ENCODE measurements at places on chromosomes 1 and 21. TPM values are rescaled to one million over a fixed set of nuclear protein-coding genes. Genes with fewer than 3 reads are reported as not detected.
A peak's percentile ranks its signal among the peaks of the same experiment; 100 is the strongest.

DNA sequence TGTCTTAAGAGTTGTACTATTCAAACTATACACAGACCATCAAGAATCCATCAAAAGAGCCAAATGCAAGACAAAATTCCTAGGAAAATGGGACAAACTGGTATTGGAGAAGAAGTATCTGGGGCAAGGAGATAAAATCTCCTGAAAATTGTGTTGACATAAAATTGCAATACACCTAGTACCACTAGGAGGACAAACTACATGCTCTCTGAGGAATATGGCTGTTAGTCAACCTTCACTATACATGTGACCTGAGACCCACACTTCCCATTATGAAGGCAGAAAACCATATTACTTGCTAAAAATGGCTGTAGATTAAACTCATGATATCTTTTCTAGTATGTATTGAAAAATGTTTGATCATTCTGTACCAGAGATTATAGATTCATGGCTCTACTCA is 30.0 kb downstream of the IRF2BP2 start:
- DNase-seq = peak; percentile 28

Gene DPH5
- 9.5 TPM for total RNA-seq

DNA sequence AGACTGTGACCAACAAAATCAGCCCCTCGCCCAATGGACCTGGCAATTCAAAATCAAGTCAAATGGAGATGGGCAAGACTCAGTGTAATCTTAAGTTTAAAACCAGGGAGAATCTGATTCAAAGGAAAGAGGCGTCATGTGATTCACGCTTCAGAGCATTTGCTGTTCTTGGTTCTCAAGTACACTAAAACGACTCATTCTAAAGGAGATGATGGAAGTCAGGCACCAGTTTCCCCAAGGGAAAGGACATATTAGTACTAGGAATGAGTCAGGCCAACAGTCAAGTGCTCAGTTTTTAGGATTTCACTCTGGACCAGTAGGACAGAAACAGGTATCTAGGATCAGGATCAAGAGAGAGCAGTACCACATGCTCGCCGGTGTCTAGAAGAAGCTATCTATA is 429.6 kb downstream of the PLPP3 start:
- DNase-seq = no peak

GRCh38 chr1:60634106-60634505 is 448.3 kb upstream of the NFIA start:
- DNase-seq = no peak

- no peak for DNase-seq
Observed at GRCh38 chr1:14602136-14602535, 3.7 kb downstream of the KAZN start.

Gene SZT2
- 17.5 TPM for total RNA-seq

Gene FHAD1
- total RNA-seq = 0.15 TPM

Gene PLCH2
- 3.1 TPM for total RNA-seq

Gene ZNF697
- 1.8 TPM for total RNA-seq

DNA sequence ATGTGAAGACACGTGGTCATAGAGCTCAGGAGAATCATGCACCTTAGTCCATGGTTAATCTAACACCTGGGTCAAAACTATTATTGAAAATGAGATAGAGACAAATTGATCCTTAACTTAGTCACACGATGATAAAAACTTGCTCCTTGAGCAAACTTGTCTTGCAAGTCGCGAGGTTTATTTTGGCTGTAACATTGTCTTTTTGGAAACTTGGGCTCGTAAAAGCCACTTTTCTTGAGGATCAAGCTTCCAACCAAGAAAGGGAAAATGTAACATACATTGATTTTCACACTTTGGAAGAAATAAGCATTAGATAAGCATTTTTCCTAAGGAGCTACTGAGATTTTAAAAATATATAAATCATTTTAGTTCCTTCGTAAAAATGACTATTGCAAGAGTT is 19.9 kb upstream of the CENPF start:
- DNase-seq = no peak

DNA sequence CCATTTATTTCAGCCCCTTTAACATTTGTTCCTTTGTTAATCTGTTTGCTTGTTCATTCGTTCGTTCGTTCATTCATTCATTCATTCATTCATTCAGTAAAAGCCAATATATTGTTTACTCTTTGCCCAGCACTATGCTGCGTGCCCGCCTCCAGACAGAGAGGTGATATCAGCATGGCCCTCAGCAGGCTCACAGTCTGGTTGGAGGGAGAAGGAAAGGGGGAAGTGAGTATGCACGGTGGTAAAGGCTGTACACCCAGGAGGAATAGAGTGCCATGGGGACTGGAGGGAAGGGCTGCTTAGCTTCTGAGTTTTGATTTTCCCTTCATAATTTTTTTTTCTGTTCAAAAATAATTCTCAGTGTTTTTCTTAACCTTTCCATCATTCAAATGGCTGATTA is 144.7 kb downstream of the NOS1AP start:
- no peak for DNase-seq

Gene CHIT1
- total RNA-seq = not detected

GRCh38 chr1:51433269-51433971 is 85.6 kb downstream of the EPS15 start:
- DNase-seq = peak; percentile 16

DNA sequence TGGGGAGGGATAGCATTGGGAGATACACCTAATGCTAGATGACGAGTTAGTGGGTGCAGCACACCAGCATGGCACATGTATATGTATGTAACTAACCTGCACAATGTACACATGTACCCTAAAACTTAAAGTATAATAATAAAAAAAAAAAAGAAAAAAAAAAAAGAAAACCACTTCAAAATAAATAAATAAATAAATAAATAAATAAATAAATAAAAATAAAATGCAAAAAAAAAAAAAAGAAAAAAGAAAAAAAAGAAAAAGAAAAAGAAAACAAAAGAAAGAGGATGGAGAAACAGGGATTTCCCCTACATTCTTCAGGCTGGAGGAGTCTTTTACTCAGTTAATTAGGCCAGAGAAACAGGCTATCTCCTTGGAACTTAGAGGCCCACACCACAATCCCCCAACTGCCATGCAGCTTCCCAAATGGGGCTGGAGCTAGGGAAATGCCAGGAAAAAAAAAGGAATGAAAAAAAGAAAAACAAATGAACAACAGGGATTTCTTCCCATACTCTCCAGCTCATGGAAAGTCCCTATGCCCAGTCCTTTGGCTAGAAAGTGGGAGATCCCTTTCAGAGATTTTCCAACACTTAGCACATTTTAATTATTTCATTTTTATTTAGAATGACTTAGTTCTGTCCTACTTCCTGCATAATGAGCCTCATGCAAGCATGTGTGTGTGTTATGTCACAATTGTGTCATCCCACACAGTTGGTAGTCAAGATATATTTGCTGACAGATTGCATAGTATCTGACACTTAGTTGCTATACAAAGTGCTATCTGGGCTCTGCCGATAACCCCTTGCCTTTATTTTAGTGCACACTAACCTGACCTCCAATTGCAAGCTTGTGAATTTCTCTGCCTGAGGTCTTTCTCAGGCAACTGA is 486.4 kb downstream of the PLPP3 start:
- no peak for DNase-seq

DNA sequence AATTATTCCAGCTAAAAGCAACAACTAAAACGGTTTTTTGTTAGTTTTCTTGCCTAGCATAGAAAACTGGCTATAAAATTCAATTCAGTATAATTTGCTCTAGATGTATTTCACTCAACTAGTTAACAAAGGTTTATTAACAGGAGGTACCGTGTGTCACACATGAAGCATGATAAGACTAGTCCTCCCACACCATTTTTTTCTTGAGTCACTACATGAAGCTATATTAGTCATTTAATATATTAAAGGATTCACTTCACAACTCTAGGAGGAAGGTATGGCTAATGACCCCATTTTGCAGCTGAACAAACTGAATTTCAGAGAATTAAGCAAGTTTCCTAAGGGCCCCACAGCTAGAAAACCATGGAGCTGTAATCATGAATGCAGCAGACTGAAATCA is 307.8 kb upstream of the USP25 start:
- DNase-seq = no peak

Gene MR1
- 1.5 TPM for total RNA-seq

DNA sequence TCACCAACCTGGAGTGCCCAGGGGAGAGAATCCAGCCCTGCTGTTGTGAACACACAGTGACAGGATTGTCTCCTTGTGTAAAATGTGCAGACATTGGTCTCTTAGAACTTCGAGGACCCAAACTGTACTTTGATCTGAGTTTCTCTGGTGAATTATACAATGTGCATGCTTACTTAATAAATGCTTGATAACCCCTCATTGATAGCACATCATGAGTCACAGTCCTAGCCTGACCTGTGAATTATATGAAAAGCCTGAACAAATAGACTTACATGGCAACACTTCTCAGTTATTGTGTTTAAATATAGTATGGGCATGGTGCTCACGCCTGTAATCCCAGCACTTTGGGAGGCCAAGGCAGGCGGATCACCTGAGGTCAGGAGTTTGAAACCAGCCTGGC is 22.6 kb downstream of the IFNGR2 start:
- no peak for DNase-seq
